Thymus (tissue), 14 donors: ENCODE measurements at places on chromosomes 2 and 18.

DNA sequence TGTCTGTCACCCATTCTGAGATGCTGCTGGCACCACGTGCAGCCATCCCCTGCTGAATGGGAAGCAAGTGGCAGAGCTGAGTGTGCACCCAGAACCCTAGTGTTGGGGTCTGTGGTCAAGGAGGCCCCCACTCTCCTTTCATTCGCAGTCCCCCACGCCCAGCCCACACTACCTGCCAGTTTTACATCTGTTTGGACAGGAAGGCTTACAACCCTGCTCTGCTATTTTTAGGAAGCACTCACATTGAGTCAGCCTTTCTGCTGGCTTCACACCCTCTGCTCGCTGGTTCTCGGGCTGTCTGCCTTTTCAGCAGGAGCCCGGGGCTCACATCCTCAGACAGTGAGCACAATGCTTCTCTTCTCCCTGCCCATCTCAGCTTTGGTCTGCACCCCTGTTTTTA, 10.7 kb upstream of the ADCY3 start:
- DNase-seq, result no peak

DNA sequence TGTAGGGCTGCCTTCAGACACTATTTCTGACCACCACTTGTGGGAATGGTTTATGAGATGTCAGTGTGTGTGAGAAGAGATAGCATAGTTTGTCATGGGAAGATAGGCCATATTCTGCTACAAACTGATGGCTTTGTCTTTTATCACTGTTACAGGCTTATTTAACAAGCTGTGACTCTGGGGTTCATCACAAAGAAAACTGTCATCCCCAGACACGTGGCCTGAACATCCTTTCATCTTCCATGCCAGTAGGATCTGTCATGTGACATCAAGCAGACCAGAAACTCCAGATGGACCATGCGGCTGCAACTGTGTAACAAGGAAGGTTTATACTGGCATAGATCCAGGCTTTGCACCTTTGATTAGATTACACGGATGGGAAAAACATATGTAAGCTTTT, 128.6 kb upstream of the KCNH7 start:
- no peak for DNase-seq

GRCh38 chr2:233764761-233765160, 4.7 kb downstream of the UGT1A1 start:
- DNase-seq, result no peak

GRCh38 chr2:178553047-178553446, 72.8 kb downstream of the PLEKHA3 start:
- no peak for DNase-seq

DNA sequence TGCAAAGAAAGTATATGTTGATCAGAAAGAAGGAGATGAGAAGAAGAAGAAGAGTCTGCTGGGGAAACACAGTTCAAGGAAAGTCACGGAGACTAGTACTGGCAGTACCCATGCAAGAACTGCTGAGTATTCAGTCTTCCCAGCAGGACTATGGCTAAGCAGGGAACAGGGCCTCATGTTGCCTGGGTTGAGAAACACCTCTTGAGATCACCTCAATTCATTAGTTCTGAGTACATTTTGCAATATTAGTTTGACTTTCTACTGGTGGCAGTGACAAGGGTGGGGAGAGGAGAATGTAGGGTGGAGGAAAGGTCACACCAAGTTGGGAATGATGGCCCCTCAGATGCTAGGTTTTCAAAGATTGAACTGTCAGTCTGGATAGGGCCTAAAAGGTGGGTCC, 50.5 kb downstream of the MRPL33 start:
- no peak for DNase-seq
